ENCODE measurements at places on chromosomes 6 and 20.

GRCh38 chr20:13809373-13809772 is 24.5 kb downstream of the NDUFAF5 start:
- DNase-seq: no peak

GRCh38 chr6:121839896-121840295 is 404.4 kb downstream of the GJA1 start:
- DNase-seq: no peak

GRCh38 chr20:25223179-25223661 is 24.7 kb upstream of the PYGB start:
- no peak for DNase-seq

GRCh38 chr6:36949636-36950035 is 4.9 kb upstream of the PI16 start:
- DNase-seq: no peak

DNA sequence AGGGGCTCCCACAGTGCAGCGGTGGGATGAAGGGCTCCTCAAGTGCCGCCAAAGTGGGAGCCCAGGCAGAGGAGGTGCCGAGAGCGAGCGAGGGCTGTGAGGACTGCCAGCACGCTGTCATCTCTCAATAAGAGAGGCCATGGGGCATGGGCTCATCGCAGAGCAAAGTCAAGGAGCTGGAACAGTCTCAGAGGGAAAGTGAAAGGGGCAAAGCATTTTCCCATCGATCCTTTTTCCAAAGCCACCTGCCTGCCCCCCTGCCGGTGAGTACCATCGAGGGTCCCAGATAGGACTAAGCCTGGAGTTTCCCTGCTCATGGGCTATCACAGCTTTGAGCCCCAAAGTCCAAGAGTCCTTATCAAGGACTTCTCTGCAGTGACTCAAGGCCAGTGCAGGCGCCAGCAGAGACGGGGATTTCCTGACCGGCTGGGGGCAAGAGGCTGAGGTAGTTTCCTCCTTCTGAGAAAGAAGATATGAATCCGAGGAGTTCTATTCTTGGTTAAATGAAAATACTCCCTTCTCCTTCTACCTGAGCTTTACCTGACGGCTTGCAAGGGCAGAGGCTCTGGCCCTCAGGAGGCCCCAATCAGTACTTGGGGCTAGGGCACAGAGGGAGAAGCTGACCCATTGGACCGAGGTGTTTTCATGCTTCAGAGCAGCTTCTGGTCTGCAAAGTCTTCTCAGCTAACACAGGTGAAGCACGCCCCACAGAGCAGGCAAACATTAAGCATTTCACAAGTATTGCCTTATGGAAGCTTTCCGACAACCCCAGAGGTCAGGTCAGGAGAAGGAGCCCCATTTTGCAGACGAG is 22.6 kb downstream of the ETV7 start:
- no peak for DNase-seq

DNA sequence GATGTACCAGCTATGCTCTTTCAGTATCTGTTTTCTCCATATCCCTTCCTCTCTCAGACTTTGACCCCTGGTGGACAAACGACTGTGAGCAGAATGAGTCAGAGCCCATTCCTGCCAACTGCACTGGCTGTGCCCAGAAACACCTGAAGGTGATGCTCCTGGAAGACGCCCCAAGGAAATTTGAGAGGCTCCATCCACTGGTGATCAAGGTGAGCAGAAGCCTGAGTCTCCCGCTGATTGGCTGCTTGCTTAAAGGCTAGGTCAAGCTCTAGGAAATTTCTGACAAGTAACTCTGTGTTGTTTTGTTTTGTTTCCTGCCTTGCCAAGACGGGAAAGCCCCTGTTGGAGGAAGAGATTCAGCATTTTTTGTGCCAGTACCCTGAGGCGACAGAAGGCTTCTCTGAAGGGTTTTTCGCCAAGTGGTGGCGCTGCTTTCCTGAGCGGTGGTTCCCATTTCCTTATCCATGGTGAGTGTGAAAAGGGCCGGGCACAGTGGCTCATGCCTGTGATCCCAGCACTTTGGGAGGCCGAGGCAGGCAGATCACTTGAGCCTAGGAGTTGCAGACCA is 28.6 kb downstream of the C6orf89 start:
- no peak for DNase-seq

GRCh38 chr6:6969761-6970223 is 138.0 kb upstream of the RREB1 start:
- DNase-seq: no peak

GRCh38 chr6:3808759-3809514 is 40.2 kb upstream of the FAM50B start:
- DNase-seq: no peak

GRCh38 chr6:113627480-113627879 is 229.7 kb upstream of the MARCKS start:
- no peak for DNase-seq

GRCh38 chr6:79170431-79170830 is 64.1 kb downstream of the HMGN3 start:
- DNase-seq: no peak

GRCh38 chr20:46767127-46767761 is 57.8 kb downstream of the SLC2A10 start:
- no peak for DNase-seq

- DNase-seq: no peak
These were observed 626 bp upstream of the CDK5RAP1 start for GRCh38 chr20:33401921-33402369.

GRCh38 chr6:92507552-92507951 is 911.8 kb downstream of the EPHA7 start:
- no peak for DNase-seq

- DNase-seq: no peak
These were observed 263.9 kb upstream of the NT5E start for GRCh38 chr6:85185977-85186376.

DNA sequence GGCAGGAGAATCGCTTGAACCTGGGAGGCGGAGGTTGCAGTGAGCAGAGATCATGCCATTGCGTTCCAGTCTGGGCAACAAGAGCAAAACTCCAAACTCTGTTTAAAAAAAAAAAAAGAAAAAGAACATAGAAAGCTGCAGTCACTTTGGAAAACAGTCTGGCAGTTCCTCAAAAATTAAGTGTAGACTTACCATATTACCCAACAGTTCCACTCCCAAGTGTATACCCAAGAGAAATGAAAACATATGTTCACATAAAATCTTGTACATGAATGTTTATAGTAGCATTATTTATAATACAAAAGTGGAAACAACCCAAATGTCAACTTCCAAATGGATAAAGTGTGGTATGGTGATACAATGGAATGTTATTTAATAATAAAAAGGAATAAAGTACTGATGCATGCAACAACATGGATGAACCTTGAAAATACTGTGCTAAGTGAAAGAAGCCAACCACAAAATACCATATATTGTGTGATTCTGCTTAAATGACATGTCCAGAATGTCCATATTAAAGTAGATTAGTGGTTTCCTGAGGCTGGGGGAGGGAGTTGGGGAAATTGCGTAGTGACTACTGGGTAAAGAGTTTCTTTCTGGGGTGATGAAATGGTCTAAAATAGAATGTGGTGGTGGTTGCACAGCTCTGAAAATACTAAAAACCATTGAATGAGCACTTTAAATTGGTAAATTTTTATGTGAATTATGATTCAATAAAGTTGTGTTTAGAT is 62.9 kb downstream of the SUN5 start:
- no peak for DNase-seq

GRCh38 chr6:43759136-43759906 is 10.7 kb upstream of the VEGFA start:
- DNase-seq: no peak

DNA sequence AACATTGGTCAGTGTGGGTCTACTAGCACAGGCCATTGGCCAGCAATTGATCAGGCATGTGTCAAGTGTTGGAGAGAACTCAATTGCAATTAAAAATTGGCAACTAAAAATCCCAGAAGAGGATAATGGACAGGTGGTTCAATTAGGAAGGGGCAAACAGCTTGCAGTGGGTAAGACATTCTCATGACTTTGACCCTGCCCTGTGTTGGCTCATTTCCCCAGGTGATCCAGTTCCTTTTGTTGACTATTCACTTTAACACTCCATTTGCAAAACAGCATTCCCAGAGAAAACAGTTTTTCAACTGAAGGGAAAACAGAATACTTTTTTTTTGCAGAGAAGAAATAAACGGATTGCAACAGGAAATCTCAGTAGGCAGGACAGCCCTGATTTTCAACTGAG is 28.9 kb upstream of the SCGN start:
- DNase-seq: no peak

DNA sequence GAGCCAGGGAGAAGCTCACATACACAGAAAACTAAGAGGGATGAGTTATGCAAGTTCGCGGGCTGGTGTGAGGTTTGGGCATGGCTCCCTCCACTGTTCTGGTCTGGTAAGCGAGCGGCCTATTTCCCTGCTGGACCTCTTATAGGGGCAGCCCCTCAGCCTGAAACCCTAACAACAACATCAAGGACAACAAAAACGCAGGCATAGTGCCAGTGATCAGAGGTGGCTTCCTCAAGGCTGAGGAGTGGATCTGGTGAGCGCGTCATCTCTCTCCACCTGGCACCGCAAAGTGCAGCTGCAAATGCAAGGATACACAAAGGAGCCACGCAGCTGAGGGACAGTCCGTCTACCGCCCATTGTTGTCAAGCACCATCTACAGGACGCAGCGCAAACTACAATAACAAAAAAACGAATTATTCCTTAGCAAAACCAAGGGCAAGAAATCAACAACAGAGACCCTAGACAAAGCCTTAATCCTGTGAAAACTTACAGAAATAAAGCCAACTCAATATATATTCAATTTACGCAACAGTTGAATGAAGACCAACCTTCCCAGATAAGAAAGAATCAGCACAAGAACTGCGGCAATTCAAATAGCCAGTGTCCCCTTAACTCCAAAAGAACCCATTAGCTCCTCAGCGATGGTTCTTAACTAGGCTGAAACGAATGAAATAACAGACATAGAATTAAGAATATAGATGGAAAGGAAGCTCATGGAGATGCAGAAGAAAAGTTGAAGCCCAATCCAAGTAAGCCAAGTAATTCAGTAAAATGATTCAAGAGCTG is 9.2 kb upstream of the DEFB110 start:
- no peak for DNase-seq

- DNase-seq: no peak
These were observed 33.2 kb upstream of the TAF8 start for GRCh38 chr6:42017021-42017643.

DNA sequence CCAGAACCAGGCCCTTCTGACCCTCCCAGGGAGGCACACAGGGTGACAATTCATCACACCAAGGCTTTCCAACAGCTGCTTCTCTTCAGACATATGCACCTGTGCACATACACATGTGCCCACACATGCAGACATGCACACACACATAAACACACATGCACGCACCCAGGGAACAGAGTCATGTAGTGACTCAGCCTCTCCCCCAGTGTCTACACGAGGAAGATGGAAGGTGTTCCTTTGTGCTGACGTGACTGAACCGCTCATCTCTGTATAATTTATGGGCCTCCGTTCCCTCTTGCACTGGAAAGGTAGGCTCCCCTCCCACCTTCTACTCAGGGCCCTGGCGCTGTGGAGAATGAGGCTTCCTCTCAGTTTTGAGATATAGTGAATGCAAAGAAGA is 23.8 kb upstream of the PLEKHG1 start:
- no peak for DNase-seq

DNA sequence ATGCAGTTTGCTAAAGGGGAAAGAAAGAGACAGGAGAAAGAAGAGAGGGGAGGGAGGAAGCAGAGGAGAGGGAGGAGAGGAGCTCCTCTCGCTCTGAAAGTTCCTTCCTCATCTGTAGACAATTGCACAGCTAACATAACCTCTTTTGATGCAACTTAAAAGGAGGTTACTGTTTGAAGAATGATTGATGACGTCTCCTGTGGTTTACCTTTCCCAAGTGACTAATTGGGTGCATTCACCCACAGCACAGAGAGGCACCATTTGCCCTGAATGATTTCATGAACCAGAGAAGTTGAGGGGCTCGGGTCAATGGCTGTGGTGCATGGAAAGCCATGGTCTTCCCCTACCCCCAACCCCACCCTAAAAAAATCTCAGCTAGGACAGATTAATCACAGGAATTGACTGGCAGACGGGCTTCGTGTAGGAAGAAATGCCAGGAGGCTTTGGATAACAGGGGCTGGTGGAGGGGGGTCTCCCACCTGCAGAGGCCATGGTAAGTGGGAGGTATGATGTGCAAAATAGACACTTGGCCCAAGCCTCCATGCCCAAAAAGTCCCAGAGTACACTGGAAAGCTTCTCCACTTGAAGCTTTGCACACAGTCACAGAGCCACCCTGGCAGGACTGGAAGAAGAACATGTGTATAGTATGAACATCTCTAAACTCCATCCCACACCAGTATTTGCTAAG is 213.7 kb downstream of the ANKRD60 start:
- no peak for DNase-seq

DNA sequence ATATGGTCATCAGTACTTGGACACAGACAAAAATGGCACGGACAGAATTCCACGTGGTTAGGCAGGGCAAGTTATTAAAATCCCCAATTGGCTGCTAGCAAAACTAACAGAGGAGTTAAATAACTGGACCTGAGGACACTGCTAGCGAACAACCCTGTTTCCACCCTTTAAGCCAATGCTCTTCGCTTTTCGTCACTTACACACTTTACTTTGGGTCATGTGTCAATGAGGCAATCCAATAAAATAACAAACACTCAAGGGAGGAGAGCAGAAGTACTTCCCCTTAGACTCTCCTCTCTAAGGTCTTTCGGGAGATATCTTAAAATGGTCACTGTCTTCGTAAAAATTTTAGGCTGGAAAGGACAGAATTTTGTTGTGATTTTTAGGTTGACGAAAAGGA is 68.6 kb downstream of the LCA5 start:
- DNase-seq: no peak

- DNase-seq: no peak
These were observed 101.5 kb downstream of the ARID1B start for GRCh38 chr6:156878681-156879080.

- no peak for DNase-seq
These were observed 39.5 kb downstream of the NKX2-4 start for GRCh38 chr20:21357844-21358243.

Data from activated naive CD4-positive, alpha-beta T cell (primary cell).